ENCODE measurements at places on chromosomes 12 and 14.

- no peak for DNase-seq
Measured at GRCh38 chr12:84732828-84733340, 179.7 kb downstream of the SLC6A15 start.

GRCh38 chr12:108289350-108290161 is 49.6 kb downstream of the CMKLR1 start:
- no peak for DNase-seq

GRCh38 chr12:121061831-121062230 is 22.8 kb upstream of the OASL start:
- DNase-seq: peak; percentile 67

DNA sequence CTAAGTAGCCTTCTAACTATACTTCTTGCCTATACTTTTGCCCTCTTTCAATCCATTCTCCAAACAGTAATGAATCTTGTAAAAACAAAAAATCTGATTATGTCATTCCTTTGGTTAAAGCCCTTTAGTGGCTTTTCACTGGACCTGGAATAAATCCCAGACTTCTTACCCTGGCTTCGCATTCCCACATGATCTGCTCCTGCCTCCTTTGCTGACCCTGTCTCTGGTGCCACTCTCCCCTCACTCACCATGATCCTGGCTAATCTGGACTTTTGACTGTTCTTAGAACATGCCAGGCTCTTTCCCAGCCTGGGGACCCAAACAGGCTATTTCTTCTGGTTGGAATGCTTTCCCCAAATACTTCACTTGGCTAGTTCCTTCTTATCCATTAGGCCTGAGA is 7.9 kb downstream of the MIA2 start:
- DNase-seq: no peak

- DNase-seq: no peak
Measured at GRCh38 chr14:70448633-70449340, 3.2 kb upstream of the ADAM21 start.

DNA sequence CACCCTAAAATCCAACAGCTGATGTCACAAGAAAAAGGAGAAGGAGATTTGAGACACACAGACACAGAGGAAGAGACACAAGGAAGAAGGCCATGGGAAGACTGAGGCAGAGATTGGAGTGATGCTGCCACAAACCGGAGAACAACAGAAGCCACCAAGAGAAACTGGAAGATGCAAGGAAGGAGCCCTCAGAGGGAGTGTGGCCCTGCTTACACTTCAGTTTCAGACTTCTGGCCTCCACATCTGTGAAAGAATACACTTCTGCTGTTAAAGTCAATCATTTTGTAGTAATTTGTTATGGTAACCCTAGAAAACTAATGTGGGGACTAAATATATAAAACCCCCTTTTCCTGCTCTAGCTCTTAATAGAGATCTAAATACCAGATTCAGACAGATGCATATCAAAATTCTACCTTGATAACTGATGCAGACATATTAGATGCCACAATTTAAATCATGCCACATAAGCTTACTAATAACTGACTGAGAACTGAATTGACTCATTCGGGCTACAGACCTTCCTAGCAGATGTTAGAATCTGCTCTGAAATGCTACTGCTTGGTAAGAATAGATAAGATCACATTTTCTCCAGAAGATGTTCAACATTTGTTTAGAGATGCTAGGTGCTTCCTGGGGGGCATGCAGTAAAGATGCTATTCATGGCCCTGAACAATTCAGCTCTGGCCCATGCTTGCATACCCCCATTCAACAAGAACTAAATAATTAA is 113.1 kb upstream of the CCND2 start:
- no peak for DNase-seq

- DNase-seq: no peak
Measured at GRCh38 chr12:63814146-63814772, 30.2 kb upstream of the SRGAP1 start.

DNA sequence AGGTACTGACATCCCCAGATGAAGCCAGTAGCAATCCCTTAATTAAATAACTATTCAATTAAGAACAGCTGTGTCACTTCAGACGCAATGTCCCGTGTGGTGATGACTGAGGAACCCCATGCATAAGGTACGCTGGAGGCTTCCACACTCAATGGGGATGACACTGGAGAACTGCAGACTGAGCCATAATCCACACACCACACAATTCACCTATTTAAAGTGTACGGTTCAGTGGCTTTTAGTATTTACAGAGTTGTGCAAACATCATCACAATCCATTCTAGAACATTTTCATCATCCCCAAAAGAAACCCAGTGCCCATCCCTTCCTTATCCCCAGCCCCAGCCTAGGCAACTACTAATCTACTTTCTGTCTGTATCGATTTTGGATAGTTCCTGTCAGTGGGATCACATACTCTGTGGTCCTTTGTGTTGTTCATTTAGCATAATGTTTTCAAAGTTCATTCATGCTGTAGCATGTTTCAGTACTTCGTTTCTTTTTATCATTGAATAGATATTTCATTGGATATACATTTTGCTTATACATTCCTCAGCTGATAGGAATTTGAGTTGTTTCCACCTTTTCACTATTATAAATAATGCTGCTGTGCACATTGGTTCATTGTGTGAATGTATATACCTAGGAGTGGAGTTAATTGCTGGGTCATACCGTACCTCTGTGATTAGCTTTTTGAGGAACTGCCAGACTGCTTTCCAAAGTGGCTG is 61.1 kb downstream of the NINJ2 start:
- no peak for DNase-seq

DNA sequence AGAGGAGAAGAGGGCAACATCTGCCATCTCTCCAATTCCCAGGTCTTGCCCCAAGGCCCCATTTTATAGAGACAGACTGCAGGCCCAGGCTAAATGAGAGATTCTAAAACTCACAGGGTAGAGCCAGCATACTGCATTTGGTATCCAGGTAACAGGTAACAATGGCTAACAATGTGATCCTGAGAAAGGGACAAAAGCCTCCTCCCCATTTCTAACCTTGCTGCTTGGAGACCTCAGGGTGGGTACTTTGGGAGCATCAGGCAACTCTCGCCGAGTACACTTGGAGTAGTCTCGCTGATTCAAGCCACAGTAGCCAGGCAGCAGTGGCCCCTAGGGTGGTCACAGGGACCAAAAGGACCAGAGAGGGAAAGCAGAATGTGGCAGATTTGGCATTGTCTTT is 162.6 kb upstream of the PLEKHA5 start:
- DNase-seq: no peak

GRCh38 chr14:72970058-72970630 is 43.9 kb downstream of the DCAF4 start:
- no peak for DNase-seq

- DNase-seq: no peak
Measured at GRCh38 chr12:14564336-14564959, 3.2 kb downstream of the PLBD1 start.

- DNase-seq: no peak
Measured at GRCh38 chr14:77055306-77055705, 26.8 kb upstream of the IRF2BPL start.

- no peak for DNase-seq
Measured at GRCh38 chr14:71491931-71492330, 440.3 kb upstream of the RGS6 start.

- DNase-seq: peak; percentile 16
Measured at GRCh38 chr12:2752676-2753371, 41.9 kb upstream of the FKBP4 start.

DNA sequence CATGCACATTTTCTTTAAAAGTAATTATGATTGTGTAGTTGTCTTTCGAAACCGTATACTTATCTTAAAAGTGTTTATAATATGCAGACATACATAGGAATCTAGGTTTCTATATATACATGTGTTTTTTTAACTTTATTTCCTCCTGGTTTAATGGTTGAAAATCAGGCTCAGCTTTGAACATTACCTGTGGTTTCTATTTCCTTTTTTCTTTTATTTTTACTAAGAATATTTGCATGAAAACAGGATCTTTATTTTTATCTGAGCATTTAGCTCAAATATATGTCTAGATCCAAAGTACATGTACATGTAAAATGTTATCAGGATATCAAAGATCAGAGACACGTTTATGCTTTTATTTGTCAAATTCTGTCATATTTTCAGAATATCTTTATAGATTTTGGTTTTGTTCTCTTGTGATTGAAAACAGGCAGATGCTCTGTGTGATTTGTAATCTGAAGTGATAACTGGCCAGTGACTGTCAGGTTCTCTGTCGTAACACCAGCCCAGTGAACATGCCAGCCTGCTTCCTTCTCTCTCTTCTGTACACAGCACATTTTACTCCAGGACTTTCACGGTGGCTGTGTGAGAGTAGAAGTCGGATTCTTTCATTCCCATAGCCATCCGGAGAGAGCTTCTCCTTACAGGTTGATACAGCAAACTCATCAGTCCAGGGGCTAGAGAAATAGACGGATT is 13.7 kb downstream of the TCTN1 start:
- no peak for DNase-seq

DNA sequence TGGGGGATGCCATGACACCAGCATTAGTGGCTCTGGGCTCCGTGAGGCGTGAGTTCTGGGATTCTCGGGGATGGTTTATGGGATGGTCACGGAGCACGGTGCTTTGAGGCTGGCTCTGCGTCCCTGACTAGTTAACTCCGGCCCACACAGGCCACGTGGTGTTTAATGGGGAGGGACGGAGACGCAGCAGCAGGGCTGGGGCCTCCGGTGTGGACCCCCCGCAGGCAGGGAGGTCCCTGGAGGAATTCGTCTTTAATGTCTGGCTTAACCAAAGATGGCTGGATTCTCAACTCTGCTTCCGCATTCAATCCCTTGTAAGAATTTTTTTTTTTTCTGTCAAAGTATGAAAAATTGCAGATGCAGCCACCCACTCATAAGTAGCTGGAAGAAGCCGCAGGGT is 86.4 kb upstream of the RFLNA start:
- no peak for DNase-seq

GRCh38 chr12:110028323-110028722 is 20.0 kb downstream of the C12orf76 start:
- no peak for DNase-seq

GRCh38 chr12:69660164-69660863 is 38.8 kb downstream of the BEST3 start:
- DNase-seq: no peak

GRCh38 chr14:20550926-20551325 is 9.9 kb downstream of the RNASE9 start:
- DNase-seq: no peak

- DNase-seq: no peak
Measured at GRCh38 chr12:100169345-100169744, 26.7 kb upstream of the BLTP3B start.

- DNase-seq: no peak
Measured at GRCh38 chr12:67077617-67078016, 191.5 kb upstream of the CAND1 start.

DNA sequence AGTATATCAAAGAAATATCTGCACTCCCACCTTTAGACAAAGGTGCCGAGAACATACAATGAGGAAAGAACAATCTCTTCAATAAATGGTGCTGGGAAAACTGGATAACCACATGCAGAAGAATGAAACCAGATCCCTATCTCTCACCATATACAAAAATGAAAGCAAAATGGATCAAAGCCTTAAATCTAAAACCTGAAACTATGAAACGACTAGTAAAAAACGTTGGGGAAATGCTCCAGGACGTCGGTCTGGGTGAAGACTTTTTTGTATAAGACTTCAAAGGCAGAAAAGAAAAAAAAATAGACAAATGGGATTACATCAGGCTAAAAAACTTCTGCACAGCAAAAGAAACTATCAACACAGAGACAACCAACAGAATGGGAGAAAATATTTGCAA is 83.8 kb downstream of the PPM1A start:
- DNase-seq: no peak

DNA sequence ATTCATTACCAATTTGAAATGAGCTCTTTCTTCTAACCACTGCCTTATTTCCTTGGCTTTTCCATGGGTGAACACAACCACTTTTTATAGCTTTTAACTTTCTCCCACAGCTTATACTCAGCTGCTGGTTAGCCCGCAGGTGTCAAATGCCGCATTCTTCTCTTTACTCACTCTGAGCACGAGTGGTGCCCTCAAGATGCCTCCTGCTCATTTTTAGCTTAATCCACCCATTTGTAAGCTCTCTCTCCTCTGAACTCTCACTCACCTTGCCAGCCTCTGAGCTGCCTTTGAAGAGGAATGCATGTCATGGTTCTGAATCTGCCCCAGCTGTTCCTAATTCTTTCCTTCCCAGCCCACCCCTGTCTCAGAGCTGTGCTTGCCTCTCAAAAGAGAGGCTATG is 449.4 kb upstream of the PRICKLE1 start:
- DNase-seq: no peak

- no peak for DNase-seq
Measured at GRCh38 chr14:77221241-77221871, 39.8 kb downstream of the TMEM63C start.

- DNase-seq: no peak
Measured at GRCh38 chr14:95047754-95048153, 109.6 kb downstream of the DICER1 start.

DNA sequence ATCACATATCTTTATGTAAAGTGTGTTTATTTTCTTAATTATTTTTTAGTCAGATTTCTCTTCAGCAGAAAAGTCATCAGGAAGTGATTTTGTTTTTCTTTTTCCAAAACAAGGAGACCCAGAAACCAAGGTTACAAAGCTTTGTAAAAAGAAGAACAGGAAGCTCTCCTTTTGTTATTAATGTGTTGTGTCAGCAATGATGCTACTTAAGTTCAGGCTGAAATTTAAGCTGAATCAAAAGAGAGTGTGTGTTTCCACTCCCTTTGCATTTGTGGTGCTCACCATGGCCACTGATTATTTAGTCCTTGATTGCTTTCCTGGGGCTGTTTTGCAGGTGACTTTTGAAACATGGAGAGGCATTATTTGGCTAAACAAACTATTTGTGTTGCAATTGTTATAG is 155.3 kb upstream of the ATP2B1 start:
- DNase-seq: no peak

DNA sequence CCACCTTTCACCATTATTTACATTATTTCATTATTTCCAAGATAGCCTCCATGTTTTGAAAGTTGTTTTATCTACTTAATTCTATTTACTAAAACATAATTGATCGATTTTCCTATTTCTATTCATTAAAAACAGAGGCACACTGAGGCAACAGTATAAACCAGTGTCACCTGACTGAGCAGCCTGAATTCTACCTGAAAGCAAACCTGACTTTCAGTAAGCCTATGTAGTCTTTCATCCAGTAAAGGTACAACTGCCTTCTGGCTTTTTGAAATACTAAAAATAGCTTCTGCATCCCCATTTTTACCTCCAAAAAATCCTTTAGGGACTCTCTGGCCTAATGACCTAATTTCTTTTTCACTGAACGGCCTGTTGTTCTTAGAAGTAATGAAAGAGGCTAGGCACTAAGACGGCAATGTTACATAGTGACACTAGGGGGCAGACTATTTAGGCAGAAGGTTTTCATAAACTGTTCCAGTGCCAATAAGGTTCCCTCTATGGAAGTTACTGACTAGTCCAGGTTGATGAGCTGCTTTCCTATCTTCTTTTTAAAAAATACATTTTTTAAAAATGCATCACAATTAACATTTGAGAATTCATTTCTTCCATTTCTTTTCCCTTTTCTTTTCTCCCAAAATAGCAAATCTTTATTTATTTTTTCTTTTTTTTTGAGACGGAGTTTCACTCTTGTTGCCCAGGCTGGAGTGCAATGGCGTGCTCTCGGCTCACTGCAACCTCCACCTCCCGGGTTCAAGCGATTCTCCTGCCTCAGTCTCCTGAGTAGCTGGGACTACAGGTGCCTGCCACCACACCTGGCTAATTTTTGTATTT is 17.5 kb downstream of the ANAPC5 start:
- peak; percentile 97 for DNase-seq
